ENCODE measurements at places on chromosomes 7 and 10.

DNA sequence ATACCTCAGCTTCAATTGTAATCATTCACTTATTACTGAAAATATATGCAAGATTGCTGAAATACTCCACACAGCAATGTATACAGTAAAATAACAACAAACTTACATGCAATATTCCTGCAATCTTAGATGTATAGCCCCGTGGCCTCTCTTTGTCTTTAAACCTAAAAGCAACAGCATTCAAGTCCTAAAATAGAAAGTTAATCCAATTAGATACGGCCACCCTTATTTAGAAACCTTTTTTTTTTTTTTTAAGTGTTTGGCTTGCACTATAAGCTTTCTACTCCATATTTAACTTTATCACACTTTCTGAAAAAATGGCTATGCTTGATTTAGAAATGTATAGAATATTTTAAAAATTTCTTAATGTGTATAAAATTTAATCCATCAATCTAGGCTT is 67.6 kb downstream of the IDE start:
- DNase-seq = no peak

DNA sequence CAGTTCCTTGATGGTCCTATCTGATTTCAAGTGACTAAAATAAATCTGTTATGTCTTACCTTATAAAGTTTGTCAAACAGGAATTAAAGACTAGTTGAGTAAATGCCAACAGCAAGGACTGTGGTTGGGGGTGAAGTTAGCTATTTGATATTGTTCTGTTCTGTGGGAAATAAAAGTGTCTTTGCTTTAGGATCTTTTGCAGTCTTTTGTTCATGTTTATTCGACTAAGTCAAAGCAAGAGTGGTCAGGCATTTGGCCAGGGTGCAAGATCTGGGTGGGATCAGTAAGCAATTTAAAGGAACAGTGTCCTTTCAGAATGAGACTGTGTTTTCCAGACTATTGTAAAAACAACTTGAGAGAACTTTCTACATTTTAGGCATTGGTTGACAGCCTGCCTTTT is at the start of gene COL28A1:
Gene COL28A1 (minus strand): TSS at position 183 of the 400 bp plus-strand sequence. CDS start 2,998 bp downstream, outside the sequence.
- DNase-seq = no peak

- DNase-seq = peak; percentile 23
Measured at GRCh38 chr10:21919117-21919516, 84.4 kb downstream of the DNAJC1 start.

DNA sequence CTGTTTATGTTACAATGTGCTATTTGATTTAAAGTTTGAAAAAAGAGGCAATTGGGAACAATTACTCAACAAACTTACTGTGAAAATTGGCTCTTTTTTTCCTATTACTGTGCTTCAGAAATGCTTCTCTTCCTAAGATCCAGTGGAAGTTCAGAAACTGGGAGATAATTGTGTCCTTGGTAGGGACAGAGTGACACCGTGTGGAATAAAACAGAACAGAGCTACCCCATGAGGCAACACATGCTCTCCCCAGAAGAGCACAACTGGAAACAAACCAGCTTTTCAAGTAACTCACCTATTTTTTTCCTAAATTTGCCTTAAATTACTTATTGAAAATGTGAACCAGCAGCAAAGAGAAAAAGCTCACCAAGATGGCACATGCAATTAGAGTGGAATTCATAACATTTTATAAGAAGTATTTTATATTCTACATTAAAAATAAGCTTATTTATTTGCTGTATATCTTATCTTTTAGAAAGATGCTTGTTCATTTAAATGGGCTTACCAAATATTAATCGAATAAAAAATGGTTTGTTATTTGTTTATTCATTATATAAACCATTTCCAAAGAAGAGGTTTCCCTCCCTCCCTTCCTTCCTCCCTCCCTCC is 346.1 kb upstream of the ANKRD30A start:
- DNase-seq = peak; percentile 59

- no peak for DNase-seq
Measured at GRCh38 chr7:81430150-81430549, 339.7 kb downstream of the HGF start.

- no peak for DNase-seq
Measured at GRCh38 chr7:33075818-33076518, 13.4 kb upstream of the NT5C3A start.

DNA sequence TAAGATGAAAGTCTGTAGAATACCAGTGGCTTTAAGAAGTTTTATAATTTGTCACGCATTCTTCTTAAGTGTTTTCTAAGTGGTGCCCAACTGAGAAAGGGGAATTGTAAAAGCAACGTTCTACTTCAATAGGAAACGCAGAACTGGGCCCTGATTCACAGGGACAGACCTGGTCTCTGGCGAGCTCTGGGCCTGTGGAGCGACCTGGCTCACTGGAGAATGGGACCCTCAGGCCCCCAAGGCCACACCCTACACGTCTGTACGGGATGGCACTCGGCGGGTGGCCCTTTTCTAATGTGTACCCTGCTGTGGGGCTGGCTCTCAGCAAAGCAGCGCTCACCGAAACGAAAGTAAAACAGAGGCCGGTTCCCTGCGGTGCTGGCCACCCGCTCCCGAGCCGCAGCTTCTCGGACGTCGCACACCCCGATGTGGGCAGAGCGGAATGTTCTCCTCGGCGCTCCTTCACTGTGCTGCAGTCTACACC is 205.0 kb downstream of the DIP2C start:
- DNase-seq = no peak

DNA sequence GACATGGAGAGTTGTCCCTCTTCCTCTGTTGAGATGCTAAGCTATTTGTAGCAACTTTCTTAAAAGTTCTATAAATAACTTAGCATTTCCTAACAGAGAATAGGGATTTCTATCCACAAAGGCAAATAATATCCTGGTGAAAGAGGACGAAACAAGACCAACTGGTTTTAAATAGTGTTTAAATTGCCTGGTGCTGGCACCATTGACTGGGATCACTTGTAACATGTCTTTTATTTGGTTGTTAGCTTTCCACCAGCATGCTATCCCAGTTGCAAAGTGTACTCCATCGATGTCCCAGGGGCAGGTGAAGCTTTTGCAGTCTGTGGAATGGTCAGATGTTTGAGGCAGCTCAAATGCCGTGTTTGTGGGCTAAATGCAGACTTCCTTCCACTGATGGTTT is 3.7 kb downstream of the SUFU start:
- no peak for DNase-seq

- no peak for DNase-seq
Measured at GRCh38 chr10:118251791-118252190, 90.3 kb downstream of the FAM204A start.

DNA sequence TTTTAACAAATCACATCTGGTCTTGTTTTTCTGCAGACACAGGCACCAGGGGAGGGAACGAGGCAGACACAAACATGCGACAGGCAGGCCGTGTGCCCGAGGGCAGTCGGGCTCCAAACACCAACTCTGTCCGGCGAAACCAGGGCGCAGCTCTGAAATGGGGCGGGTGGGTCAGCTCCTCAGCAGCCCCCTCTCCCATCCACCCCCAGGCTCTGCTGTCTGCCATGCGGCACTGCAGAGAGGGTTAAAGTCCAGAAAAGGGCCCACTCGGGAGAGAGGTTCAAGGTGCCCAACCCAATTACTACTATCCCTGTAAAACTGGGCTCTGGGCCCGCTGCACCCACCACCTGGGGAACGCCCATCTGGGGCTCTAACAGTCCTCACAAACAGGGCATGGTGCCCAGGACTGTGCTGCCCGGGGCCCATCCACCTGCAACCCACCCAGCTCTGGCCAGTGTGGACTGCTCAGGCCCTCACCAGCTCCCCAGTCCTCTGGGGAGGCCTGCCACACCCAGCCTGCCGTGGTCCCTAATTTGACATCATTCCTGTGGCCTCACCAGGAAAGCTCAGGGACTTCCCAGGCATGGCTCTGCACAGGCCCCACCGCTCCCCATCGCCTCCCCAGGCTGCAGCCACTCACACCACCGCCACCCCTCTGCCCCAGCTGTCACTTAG is 18.7 kb downstream of the YKT6 start:
- DNase-seq = no peak

- DNase-seq = no peak
Measured at GRCh38 chr7:26910221-26910620, 45.8 kb upstream of the SKAP2 start.

GRCh38 chr7:39324139-39324760 is 242.0 kb upstream of the YAE1 start:
- DNase-seq = no peak

- no peak for DNase-seq
Measured at GRCh38 chr7:157513162-157513621, 176.4 kb downstream of the DNAJB6 start.

- DNase-seq = no peak
Measured at GRCh38 chr7:2956526-2957368, 86.9 kb downstream of the CARD11 start.

DNA sequence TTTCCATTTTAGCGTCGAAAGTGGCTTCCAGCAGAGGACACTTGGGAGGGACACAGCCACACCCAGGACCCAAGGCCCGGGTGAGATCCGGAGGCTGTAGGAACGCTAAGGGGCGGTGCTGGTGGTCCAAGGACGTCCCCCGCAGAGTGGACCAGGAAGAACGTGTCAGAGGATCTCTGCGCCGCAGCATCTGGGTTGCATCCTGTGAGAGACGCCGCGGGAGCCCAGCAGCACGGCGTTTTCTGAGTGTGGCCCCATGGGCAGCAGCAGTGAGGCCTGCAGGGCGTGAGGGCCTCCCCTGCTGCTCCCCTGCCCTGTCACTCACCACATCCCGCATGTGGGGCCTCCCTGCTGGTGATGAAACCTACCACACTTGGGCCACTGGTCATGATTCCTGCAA is 40.5 kb upstream of the BNIP3 start:
- no peak for DNase-seq

DNA sequence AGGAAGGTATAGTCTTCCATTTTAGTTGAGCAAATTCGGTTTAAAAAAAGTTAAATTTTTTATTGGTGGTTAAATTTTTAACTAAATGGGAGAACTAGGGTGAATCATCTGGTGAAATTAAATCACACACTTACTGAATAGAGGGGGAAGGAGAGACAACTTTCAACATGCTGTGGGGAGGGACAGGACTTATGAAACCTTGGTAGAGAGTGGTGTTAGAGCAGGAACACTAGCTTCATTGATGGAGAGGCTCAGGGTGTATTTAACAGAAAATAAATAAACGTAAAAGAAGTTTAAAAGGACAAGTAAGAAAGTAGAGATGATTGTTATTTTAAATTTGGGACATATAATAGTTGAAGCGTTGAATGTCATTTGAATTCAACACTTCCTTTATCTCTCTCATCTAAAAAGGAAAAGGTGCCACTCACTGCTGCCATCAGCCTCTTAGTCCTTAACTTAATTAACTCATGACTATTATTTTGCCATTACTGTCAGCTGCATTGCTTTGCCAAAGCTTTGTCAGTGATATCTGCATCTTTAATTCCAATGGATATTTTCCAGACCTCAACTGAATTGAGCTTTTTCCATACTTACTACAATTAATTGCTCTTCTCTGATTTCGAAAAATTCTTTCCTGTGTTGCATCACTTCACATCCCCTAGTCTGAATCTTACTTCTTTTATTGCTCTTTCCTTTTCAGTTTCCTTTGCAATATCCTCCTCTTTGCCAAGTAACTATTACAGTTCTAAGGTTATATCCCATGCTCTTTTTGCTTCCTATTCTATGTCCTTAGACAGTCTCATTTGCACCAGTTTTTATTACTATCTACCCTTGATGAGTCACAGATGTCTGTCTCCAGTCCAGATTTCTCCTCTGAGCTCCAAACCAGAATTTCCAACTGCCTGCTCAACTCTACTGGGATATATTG is 71.7 kb downstream of the GNAT3 start:
- peak; percentile 82 for DNase-seq

DNA sequence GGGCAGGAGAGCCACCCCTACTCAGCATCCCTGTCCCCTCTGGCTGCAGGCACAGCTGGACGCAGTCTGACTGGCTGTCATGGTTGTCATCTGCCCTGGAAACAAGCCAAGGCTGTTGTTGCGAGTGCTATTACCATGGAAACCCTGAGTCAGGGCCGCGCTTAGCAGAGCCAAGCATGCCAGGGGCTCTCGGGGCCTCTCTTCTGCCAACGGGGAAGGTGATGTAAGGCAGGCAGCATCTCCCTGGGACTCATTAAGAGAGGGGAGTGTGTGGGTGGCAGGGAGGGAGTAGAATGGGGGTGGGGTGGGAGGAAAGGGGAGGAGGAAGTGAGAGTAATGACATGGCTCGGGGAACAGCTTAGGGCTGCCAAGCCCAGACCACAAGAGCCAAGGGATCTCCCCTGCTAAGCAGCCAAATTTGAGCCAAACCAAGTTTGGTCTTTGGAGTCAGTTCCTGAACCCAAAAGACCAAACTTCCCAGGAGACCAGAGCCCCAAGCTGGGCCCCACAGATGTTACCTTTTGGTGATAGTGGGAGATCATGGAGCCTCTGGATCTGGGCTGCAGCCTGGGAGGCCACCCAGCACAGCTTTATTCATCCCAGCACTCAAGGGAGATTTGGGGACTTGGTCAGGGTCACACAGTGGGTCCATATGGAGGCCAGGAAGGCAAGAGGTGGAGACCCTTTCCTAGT is 67.6 kb downstream of the TMEM130 start:
- peak; percentile 48 for DNase-seq

- DNase-seq = no peak
Measured at GRCh38 chr7:102175423-102176170, 111.1 kb upstream of the SH2B2 start.

DNA sequence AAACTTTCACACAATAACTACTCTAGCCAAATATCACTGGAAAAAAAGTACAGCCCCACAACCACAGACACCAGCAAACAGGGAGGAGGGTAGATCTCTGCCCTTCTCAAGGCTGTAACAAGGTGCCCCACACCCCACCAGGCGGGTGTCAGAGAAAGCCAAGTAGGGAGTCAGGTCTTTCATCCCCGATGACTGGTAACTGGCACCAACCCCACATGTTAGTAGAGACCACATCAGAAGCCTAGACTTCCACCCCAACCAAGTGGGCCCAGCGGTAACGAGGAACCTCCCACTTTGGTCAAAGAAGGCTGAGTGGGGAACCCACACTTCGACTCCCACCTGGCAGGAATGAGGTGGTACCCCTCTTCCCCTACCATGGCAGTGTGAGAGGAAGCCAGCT is 16.4 kb upstream of the RUFY2 start:
- DNase-seq = no peak

- no peak for DNase-seq
Measured at GRCh38 chr10:5293691-5294550, 70.8 kb upstream of the UCN3 start.

DNA sequence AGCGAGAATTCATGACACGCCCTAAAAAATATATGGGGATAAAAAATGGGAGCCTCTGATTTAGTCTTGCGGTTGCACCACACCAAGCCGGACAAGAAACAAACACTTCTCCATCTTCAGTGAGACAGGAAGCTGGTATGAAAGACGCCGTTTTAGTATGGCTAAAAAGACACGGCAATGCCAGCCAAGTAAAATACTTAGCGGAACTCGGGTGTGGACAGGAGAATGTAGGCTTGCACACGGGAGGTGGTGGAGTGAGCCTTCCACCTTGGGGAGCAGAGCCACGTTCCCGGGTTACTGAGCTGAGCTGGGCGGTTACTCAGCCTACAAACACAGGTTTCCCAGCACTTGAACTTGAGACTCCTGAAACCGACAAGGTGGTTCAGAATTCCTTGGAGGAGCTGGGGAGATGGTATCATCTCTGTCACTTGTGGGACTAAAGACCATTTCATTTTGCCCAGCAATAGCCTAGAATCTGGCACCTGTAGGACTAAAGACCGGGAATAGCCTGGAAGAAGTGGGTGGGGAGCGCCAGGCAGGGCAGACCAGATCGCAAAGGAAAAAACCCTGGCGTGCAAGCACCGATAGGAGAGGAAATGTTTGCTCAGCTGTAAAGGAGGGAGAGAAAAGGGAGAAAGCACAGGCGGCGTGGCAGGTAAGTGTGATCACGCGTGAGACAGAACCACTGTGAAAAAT is 34.8 kb upstream of the SEPHS1 start:
- no peak for DNase-seq

- no peak for DNase-seq
Measured at GRCh38 chr7:140238778-140239652, 62.2 kb upstream of the KDM7A start.

GRCh38 chr7:70728872-70729552 is 402.9 kb upstream of the GALNT17 start:
- no peak for DNase-seq

Data from fibroblast of skin of left quadriceps (primary cell).